Hypothalamus (tissue), 51 donors: ENCODE measurements at places on chromosomes 7 and 10.

DNA sequence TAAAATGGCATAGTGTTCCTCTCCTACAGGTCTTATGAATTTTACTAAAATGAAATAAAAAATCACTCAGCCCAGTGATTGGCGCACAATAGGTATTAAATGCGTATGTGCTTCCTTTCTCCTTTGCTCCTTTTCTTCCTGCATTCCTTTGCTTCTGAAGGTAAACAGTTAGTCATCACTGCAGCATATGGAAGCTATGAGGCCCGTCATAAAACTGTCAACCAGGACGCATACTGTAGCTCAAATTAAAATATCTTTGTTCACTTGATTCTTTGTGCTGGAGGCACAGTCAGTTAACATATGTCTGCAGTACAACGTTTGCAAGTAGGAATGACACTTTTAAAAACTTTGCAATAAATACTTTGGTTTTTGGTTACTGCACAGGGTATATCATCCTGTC is 374.7 kb downstream of the TCERG1L start:
- DNase-seq, result no peak

- DNase-seq, result no peak
Measured at GRCh38 chr10:18351421-18351820, 211.2 kb downstream of the CACNB2 start.

DNA sequence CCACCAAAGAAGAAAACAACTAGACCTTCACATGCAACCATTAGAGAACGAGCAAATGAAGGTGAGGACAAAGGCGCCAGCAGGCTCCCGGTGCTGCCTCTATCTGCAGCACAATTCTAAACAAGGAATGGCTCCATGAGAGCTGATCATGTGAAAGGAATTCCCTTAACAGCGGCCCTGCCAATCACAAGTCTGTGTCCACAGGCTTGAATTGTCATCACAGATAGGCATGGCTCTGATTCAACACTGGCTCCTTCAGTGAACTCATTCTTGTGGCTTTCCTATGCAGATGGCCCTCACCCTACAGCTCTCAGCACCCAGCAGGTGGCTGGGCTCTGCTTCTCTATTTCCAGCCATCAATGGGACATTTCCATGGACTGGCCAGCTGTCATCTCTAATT is 36.2 kb downstream of the LAMB1 start:
- no peak for DNase-seq

DNA sequence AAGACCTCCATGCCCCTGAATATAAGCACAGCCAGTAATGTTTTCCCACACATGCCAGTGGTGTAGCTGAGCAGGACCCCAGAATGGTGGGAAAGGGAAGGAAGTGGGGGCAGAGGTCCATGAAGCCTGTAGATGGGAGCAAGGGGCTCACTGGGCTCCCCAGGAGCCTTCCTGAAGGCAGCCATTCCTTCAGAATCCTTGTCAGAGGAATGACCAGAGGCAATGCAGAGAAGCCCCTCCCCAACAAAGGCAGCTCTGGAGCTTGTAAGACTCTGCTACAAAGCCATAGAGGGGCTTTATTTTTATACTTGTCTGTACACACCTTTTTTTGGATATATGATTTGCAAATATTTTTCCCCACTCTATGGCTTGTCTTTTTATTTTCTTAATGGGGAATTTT is 165.0 kb upstream of the TCF7L2 start:
- DNase-seq, result no peak

GRCh38 chr10:30166929-30167328 is 107.5 kb upstream of the JCAD start:
- no peak for DNase-seq

GRCh38 chr10:33065111-33065510 is 107.1 kb upstream of the ITGB1 start:
- DNase-seq, result no peak

- DNase-seq, result no peak
Measured at GRCh38 chr7:130838738-130839137, 104.7 kb upstream of the KLF14 start.

DNA sequence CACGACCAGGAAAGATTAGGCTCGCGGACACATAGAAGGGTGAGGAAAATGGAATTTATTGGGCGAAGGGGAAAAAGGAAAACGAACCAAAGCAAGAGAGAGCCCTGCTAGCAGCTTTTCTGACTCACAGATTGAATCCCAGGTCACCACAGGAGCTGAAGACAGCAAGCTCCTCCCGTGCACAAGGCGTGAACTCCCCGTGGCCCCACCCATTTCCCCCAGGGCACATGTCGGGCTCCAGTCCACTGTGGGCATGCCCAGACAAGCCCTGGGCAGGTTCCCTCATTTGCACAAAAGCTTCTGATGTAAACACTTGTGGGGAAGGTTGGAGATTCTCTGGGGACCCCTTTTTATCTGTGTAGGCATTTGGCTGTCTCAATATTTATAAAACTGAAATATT is 582.4 kb downstream of the SUGCT start:
- no peak for DNase-seq

- no peak for DNase-seq
Measured at GRCh38 chr10:123428391-123428790, 237.8 kb upstream of the GPR26 start.

GRCh38 chr10:96683065-96683464 is 37.2 kb downstream of the PIK3AP1 start:
- no peak for DNase-seq

DNA sequence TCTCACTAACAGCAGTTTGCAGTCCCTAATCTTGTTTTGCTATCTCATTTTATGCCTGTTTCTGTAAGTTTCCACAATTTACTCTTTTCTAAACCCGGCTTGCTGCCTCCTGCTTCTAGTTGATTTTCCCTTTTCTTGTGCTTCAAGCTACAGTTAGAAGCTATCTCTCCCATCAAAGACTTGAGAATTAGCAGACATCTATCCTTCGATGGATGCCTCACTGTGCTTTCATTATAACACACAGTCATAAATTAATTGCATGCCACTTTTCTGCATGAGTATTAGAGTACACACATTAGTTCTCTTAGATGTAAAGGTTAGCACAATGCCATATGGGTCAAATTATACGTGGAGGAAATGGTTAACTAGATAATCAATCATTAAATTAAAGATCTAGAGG is 48.7 kb downstream of the SEMA3A start:
- DNase-seq, result no peak

- DNase-seq, result no peak
Measured at GRCh38 chr10:20874261-20874660, 22.9 kb downstream of the NEBL start.

DNA sequence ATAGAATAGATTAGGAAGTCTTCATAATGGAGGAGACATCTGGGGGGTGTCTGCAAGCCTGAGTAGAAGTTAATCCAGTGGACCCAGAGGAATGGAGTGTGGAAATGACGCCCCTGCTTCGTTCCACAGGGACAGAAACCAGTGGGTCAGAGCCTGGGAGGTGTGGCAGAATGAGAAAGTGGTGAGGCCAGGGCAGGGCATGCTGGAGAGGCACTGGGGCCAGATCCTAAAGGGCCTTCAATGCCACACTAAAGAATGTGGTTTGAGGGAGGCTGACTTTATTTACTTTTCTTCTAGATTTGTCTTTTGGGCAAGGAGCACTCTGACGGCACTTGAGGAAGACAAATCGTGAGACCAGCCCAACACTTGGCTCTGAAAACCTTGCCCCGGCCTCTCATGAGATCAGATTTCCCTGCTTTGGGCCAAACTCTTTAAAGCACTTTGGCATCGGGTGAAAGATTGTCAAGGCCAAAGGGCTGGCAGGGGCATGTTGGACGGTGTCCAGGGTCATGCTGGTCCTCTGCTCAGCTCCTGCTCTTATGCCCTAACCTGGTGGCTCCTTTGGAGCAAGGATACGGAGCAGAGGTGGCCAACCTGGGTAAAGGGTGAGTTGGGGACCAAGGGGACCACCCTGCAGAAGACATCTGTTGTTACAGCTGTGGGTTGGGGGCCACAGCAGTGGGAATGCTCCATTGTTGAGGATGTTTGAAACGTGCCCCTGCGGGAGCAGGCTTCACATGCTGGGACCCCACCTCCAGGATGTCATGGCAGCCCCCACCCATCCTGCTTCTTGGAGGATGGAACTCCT is 157.0 kb upstream of the ZMIZ1 start:
- no peak for DNase-seq

DNA sequence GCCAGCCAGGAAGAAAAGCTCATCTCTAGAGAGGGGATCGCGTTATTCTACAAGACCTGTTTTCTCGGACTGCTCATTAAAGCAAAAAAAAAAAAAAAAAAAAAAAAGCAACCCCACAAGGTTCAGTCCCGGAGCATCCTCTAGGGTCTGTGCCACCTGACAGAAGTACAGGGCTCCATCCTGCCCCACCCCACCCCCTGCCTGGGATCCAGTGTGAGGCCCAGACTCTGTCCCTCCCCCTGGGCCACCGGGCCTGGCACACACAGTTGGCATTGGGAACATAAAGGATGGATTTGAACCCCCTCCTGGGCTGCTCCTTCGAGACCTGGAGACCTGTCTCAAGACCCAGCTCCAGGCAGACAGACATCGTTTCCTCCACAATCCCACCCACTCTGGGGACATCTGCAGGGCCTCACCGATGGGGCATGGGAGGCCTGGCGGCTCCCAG is 688 bp downstream of the ORAI2 start:
- DNase-seq, result no peak

GRCh38 chr7:142152076-142152475 is 40.6 kb downstream of the MGAM2 start:
- no peak for DNase-seq

- no peak for DNase-seq
Measured at GRCh38 chr7:24827589-24827988, 70.3 kb upstream of the GSDME start.

DNA sequence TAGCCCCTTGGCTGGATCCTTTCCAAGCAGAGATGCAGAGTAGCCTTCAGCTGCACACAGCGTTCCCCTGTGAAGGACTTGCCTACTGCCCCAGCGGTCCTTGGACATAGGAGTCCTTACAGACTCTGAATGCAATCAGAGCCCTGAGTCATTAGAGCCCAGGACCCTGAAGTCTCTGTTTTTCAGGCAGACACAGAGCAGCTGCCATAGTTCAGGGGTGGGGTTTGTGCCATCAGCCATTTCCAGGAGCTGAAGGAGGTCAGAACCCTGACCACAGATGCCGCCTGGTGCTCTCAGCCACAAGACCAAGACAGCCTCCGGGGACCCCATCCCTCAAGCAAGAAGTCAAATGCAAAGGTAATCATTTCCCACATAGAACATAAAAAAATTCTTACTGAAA is 32.8 kb upstream of the WDFY4 start:
- no peak for DNase-seq

DNA sequence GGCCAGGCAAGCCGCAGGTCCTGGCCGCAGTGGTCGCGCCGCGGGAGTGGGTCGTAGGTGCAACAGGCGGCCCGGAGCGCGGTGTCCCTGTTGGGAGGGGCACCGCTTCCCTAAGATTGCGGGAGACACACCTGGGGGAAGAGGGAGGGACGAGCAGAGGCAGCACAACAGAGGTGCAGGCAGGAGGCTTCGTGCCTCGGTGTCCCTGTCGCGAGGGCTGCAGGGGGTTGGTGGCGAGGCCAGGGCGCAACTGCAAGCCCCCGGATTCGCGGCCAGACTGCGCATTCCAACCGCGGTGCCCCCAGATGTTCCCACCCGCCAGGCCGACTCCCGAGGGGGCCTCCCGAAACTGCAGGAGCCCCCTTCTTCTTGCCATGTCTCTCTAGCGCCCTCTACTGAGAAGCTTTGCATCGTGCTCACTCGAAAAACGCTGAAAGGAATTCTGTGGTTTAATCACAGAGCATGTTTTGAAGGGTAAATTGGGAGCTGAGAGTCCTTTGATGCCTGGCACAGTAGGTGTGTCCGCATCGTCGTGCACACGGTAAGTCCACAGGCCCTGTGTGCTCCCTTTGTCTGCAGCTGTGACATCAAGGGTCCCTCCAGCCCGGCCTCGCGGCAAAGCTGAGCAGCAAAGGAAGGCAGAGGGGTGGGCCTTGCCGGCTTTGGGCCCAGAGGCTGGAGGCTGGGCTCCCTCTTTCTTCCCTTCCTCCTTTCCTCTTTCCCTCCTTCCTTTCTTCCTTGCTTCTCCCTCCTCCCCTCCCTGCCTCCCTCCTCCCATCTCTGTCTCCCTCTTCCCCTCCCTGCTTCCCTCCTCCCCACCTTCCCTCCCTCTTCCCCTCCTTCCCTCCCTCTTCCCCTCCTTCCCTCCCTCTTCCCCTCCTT is 6.2 kb upstream of the MBL2 start:
- no peak for DNase-seq
